ENCODE measurements at places on chromosomes 3 and 15.

- DNase-seq = peak; percentile 99
Observed at GRCh38 chr15:90234096-90234988, at the start of gene GDPGP1. GDPGP1 (plus strand) TSS chr15:90234209; CDS start chr15:90240909, 6,700 bp downstream.

- peak; percentile 92 for DNase-seq
Observed at GRCh38 chr15:100918034-100918689, 995 bp upstream of the LRRK1 start.

DNA sequence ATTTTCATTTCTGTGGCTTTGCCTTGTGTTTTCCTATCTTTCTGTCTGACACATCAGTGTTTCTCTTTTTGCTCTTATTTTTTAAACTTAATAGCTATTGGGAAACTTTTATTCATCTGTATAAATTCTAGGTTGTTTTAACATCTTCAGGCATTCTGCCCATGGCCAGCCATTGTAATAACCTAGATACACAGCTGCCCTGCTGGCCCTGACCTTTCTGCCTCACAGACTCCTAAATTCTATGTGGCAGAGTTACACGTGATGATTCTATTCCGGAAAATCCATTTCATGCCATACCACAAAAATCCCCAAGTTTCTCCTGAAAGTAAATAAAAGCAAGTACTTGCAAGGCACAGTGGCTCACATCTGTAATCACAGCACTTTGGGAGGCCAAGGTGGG lies 150.1 kb downstream of the UACA start:
- peak; percentile 32 for DNase-seq

DNA sequence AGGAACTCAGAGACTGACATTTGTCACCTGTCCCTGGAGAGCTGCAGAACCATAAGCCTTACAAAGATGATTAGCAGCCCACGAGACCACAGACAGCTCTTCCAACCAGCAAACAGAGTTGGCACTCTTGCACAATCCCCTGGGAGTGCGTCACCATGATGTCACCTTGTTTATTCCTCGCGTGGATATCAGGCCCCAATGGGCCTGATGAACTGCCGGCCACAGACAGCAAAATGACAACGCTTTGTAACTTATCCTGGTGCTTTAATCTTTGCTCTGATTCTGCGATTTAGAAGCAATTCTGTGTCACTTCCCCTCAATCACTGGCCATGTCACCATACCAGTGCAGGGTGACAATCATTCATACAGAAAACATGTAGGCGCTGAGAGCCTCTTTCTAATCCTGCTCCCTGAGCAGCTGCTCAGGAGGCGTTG lies 89.2 kb downstream of the TAMM41 start:
- no peak for DNase-seq

DNA sequence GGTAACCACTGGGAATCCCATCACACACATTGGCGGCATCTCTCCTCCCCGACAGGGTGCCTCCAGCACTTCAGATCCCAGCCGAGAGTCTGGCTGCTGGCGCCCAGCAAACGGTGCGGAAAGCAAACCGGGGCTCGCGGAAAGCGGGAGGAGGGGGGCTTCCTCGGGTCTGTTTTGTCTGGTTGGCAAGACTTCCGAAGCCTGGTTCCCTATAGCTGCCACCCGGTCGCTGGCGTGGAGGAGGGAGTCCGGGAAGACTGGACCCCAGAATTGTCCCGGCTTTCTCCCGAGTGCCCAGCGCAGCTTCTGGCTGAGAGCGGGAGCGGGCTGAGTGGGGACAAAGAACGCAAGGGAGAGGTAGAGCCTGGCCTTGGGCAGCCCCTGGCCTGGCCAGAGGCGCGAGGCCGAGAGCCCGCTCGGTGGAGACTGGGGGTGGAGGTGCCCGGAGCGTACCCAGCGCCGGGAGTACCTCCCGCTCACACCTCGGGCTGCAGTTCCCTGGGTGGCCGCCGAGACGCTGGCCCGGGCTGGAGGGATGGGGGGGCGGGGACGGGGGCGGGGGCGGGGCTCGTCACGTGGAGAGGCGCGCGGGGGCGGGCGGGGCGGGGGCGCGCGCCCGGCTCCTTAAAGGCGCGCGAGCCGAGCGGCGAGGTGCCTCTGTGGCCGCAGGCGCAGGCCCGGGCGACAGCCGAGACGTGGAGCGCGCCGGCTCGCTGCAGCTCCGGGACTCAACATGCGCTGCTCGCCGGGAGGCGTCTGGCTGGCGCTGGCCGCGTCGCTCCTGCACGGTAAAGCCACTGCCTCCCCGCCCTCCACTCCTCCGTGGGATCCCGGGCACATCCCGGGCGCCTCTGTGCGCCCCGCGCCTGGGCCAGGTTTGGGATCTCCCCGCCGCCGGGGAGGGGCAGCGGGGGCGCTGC lies at the start of gene CHRNA7:
Gene CHRNA7 (plus strand): TSS at position 654 of the 920 bp plus-strand sequence. CDS start 80 bp downstream, at position 734.
- peak; percentile 38 for DNase-seq

DNA sequence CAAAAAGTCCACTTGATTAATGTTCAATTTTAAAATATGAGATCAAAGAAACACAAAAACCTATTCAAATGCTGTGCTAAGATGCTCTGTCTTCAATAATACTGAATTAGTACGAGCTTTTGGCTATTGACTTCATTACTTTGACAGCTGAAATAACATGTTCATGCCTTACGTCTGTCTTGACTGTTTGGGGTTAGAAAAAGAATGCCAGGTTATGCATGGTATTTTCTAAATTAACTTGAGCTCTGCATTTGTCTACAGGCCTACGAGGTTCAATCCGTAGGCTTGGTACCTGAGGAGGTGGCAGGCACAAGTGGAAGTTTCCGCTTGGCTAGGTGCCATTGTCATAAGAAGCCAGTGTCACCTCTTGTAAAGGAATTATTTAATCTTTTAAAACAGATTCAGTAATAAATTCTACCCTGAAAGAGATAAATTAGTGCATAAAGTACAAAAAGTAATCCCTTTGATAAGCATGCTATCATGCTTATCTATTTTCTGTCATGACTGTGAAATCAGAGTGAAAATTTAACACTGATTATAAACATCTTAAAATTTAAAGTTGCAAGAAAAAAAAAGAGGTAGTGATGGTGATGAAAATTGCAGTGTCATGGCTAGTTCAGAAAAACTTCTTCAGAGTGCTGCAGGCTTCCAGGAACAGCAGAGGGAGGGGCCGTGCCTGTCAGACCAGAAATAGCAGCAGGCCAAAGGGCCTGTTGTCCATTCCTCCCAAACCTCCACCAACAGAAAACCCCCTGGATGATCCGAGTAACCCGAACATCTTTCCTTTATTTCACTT lies 115.7 kb downstream of the ARRDC4 start:
- peak; percentile 58 for DNase-seq

DNA sequence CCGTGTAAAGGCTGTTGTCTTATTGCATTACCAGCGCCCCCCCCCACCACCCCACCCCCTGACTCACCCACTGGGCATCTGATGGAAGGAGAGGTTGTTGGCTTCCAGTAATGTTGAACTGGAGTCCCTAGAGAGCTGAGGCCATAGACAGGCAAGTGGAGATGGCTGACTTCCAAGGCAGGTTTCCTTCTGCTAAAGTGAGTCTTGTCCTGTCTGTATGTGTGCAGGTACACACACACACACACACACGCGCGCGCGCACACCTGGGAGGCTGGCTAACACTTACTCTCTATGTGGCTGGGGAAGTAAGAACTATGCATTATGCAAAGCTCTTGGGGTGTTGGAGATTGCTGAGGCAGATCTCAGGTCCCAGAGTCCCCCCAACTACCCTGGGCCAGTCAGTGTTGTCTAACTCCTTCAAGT lies 1.6 kb upstream of the KY start:
- no peak for DNase-seq

DNA sequence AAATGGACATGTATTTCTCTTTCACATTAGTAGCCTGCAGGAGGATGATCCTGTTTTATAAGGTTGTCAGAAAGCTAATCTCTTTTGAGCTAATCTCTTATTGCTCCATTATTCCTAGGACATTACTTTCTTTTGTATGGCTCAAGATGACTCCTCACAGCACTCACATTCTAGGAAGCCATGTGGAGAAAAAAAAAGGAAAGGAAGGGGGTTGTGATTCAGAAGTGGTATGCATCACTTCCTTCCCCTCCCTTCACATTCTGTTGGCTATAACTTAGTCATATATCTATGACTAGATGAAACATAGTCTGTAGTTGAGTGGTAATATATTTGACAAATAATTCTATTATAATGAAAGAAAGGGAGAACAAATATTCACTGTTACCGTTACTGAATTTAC lies 168.8 kb upstream of the TTC14 start:
- no peak for DNase-seq

GRCh38 chr3:139564294-139564861 lies 24.8 kb upstream of the RBP1 start:
- DNase-seq = peak; percentile 34

DNA sequence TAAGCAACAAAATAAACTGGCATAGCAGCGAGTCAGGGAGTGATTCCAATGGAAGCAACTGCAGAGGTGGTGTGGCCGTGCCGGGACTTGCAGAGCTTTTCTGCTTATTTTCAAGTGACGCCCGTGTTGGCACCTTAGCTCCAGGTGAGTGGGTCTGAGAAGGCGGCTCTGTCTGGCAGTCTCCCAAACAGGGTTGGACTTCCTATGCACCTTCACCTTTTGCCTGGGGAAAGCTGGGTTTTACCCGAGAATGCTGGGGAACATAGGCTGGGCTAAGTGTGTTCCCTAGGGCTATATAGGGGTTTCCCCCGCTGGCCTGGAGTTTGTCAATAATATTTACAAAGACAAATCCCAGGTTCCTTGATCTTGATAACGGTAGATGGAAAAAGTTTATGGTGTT lies 179.9 kb upstream of the TBL1XR1 start:
- no peak for DNase-seq

DNA sequence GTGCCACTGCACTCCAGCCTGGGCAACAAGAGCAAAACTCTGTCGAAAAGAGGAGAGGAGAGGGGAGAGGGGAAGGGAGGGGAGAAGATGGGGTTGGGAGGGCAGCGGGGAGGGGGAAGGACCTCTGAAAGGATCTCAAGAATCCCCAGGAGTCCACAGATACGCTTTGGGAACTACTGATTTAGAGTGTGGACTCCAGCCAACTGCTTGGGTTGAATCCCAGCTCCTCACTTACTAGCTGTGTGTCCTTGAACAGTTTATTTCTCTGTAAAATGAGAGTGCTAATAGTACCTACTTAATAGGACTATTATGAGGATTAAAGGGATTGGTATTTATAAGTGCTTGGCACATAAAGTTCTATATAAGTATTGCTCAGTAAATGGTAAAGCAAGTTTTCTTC lies 45.0 kb upstream of the FAH start:
- DNase-seq = no peak

DNA sequence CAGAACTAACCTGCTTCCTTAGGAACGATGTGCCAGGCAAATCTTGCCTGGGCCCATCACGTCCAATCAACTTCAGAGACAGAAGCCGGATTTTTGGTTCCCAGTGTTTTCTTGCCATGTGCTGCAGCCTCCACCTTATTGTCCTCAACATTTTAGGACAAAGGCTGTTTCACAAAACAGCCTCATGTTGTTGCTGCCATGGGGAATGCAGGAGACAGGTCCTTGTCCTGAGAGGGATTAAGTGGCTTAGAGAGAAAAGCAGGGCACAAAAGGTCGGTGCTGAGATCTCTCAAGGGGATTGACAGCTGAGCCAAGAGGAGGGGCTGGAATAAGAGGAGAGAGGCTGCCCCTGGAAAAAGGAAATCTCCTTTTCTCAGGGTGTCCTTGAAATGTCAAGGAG lies 11.3 kb upstream of the NMNAT3 start:
- no peak for DNase-seq

Data from suppressor macrophage treated with lipopolysaccharide for 1 hour (primary cell).